ENCODE measurements at places on chromosomes 3 and 15. TPM values are rescaled to one million over a fixed set of nuclear protein-coding genes. Genes with fewer than 3 reads are reported as not detected.

DNA sequence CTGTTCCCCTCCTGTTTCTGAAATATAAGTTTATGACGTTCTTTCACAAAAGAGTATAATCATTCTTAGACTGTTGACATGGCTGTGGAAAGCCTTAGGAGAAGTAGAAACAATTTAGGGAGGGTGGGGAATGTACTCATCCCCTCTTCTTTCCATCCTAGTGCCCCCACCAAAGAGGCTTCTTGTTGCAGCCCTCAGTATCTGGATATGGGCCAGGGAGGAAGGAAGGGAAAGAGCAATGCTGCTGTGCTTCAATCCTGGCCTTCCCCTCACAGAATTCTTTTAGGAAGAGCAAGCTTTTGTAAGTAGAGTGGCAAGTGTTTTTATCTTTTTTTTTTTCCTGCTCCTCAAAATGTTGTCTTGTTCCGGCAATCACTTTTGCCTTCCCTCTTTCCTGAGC, 1.7 kb downstream of the INAFM2 start:
- peaks cover 11% of the 10 kb centered on the region for H3K36me3 ChIP-seq
- DNase-seq, result no peak
- H3K27ac ChIP-seq, result peak overlapping the region; percentile 55
- H3K4me1 ChIP-seq, result peaks cover 72% of the 10 kb centered on the region

Gene MAGEL2
- total RNA-seq, result not detected

Gene FSD2
- not detected for total RNA-seq

Gene SLC4A7
- total RNA-seq, result 52.6 TPM

Gene DAZL
- not detected for total RNA-seq

GRCh38 chr15:83449937-83450506, 2.9 kb downstream of the SH3GL3 start:
- H3K4me3 ChIP-seq, result no peak overlapping the region
- H3K27me3 ChIP-seq, result peaks cover 10% of the 10 kb centered on the region
- peak; percentile 7 for DNase-seq
- H3K27ac ChIP-seq, result no peak overlapping the region

DNA sequence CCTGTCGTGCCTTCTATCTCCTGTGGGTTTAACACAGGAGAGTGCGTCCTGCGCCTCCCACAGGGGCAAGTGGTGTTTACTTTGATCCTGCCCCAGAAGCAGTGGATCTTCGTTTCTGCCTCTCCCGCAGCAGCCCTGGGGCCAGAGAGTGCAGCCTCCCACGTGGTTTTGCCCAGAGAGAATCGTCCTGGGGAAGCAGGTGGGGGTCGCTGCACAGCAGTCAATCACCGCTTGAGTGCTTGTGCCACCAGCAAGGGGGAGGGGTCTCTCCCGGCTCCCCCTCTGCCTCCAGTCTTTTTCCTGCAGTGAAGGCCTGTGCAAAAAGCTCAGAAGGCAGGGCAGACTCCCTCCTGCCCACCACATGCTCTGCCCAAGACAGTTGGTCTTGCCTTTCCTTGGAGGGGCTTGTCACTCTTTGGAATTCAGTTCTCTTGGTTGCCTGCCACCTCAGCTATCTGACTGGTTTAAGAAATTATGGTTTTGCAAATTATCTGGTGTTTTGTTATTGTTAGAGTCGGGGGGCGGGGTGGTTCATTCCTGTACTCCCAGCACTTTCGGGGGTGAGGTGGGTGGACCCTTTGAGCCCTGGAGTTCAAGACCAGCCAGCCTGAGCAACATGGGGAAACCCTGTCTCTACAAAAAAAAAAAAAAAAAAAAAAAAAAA, 26.9 kb downstream of the STOML1 start:
- peak overlapping the region; percentile 52 for H3K4me3 ChIP-seq
- H3K27me3 ChIP-seq, result no peaks in the 10 kb centered on the region
- H3K4me1 ChIP-seq, result peaks cover 56% of the 10 kb centered on the region
- H3K36me3 ChIP-seq, result no peaks in the 10 kb centered on the region
- peak overlapping the region; percentile 69 for H3K27ac ChIP-seq

- H3K4me1 ChIP-seq, result peaks cover 11% of the 10 kb centered on the region
- no peak overlapping the region for H3K4me3 ChIP-seq
- no peak overlapping the region for H3K27ac ChIP-seq
- H3K27me3 ChIP-seq, result peaks cover 43% of the 10 kb centered on the region
- DNase-seq, result peak; percentile 41
Observed at GRCh38 chr15:88791637-88792036, 11.6 kb upstream of the ACAN start.

DNA sequence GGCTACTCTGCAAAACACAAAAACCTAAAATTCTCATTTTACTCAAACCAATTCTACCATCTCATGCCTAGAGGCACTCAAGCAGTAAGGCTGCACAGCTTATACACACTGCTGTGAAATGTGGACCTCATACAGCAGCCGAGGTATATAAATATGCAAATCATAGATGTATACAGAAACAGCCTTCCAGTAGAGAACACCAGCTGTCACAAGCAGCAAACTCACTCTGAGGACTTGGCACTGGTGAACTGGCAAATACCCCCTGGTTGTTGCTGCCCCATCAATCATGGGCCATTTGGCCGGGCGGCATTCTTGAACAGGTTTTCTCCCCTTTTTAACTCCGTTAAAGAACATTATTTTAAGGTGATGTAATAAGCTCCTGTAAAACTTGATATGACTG, 378.0 kb downstream of the LSAMP start:
- H3K4me1 ChIP-seq, result no peaks in the 10 kb centered on the region
- H3K27ac ChIP-seq, result no peak overlapping the region
- H3K4me3 ChIP-seq, result no peak overlapping the region
- no peak for DNase-seq
- H3K27me3 ChIP-seq, result no peaks in the 10 kb centered on the region
- no peaks in the 10 kb centered on the region for H3K36me3 ChIP-seq

DNA sequence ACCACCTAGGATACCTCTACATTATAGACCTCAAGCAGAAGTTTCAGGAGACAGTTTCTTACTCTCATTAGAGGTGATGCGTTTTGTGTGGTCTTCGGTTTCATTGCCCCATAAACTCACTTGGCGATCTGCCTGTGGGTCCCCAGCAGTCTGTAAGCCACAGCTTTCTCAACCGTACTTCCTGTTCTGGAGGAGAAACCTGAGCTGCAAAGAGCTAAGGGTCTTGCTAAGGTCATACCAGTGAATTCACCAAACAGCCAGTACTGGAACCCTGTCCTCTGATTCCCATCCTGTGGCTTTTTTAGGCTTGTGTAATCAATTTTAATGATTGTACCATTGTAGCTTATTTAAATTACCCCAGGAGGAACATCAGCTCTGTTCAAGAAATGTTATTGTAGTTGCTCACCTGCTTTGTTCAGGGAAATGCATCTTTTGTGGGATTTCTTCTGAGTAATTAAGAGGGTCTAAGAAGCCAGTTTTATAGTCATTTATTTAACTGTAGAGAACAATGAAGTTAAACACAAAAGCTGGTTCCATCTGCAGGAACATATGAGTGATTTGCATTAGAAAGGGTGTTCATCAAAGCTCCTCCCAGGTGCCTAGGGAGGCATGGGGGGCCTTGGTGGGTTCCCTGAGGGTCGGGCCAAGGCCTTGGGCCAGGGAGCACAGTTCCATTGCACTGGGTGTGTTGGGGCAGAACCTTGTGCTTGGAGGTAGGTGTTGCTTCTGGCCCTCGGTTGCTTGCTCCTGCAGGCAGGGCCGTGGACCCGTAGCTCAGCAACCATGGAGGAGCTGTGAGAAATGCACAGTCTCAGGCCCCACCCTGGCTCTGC, 69.6 kb downstream of the APBA2 start:
- H3K36me3 ChIP-seq, result no peaks in the 10 kb centered on the region
- DNase-seq, result no peak
- H3K27ac ChIP-seq, result no peak overlapping the region
- no peaks in the 10 kb centered on the region for H3K27me3 ChIP-seq
- H3K4me3 ChIP-seq, result no peak overlapping the region

- H3K4me1 ChIP-seq, result peaks cover 27% of the 10 kb centered on the region
- no peak overlapping the region for H3K4me3 ChIP-seq
- H3K27ac ChIP-seq, result peak overlapping the region; percentile 35
Observed at GRCh38 chr3:42660131-42660715, 6.7 kb downstream of the ZBTB47 start.
